Cerebellum (tissue), 4 donors: ENCODE measurements at places on chromosomes 16 and 17. TPM values are rescaled to one million over a fixed set of nuclear protein-coding genes. Genes with fewer than 3 reads are reported as not detected.

NEK8 gene
- 2.2 TPM for total RNA-seq

- no peak for DNase-seq
Observed at GRCh38 chr17:59617156-59617732, 2.5 kb upstream of the CLTC start.

DNA sequence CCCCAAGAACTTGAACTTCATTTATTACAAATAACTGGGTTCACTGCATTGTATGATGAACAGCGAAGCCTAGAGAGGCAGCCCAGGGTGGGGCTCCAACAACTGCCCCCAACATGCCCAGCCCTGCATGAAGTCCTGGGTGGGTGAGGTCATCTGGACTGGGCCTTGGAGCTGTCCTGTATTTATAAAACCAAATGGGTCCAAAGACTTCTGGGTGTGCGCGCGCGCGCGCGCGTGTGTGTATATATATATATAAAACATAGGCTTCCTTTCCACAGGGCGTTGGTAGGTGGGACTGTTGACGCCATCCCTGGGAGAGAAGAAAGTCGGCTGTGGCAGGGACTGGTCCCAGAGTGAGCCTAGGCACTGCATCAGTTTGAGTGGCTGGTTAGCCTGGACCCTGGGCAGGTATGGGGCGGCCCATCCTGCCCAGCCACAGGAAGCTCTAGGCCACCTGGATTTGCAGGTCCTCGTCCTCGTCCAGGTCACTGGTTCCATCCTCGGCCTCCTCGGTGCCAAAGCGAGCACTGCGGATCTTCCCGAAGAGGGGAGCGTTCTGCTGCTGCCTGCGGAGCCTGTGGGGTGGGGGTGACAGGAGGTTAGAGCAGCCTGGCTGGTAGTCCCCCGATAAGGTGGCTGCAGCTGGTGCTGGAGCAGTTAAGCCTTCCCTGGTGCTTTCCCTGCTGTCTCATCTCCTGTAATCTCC, 23.9 kb downstream of the CCDC102A start:
- no peak for DNase-seq

DNA sequence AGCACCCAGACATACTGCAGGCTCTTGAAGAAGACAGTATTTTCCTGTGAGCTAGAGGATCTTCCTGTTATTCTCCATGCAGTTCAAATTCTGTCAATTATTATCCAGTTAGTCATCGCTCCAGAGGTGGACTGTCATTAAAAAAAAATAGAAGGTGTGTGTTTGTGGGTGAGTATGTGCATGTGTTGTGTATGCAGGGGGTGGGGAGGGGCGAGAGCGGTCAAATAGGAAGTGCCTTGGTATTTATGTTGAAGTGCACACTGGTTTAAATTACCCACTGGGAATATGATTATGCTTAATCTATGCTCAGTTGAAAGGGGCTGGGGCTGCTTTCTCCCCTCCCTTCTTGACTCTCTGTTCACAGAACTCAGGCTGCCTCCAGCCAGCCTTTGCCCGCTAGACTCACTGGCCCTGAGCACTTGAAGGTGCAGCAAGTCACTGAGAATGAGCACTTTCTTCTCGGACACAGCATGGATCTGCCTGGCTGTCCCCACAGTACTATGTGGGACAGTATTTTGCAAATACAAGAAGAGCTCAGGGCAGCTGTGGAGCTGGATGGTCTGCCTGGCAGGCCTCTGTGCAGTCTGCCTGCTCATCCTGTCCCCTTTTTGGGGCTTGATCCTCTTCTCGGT, at the start of gene HSD17B2:
HSD17B2 (plus strand) TSS at position 273 of the 632 bp plus-strand sequence; CDS start at position 445, 172 bp downstream.
- no peak for DNase-seq
